ENCODE measurements at places on chromosomes 2 and 18.

DNA sequence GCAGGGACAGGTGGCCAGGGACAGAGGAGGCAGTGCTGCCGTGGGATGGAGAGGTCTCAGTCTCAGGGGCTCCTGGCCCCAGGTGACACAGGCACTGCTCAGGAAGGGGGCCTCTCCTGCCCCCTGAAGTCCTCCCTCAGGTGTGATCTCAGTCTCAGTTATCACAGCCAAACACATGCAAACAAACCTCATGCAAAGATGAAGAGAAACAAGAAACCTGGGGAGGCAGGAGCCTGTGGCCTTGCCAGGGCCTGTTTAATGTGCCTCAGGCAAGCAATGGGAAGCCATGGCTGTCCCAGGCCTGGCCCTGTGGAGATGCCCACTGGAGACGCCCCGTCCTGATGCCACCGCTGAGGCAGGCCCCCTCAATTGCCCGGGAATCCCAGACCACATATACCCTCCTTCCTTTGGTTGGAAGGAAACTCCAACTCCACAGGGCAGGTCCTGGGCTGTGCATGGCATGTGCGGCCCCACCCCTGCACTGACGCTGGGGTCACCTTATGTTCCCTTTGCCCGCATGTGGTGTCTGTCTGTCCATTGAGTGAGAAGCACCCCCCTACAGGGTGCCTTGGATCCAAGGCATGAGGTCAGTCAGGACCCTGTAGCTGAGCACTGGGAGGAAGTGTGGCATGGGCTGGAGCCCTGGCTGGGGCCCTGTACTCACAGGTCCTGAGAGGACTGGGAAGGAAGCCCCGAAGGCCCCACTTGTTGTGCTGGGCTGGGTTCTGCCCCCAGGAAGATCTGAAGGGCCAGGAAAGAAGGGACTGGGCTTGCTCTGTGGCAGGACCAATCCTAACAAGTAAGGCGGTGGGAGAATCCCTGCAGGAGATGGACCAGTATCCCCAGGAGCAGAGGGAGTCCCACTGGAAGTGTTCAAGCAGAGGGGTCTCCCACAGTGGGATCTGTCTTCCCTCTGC is 68.8 kb upstream of the RAB6C start:
- no peak for DNase-seq

DNA sequence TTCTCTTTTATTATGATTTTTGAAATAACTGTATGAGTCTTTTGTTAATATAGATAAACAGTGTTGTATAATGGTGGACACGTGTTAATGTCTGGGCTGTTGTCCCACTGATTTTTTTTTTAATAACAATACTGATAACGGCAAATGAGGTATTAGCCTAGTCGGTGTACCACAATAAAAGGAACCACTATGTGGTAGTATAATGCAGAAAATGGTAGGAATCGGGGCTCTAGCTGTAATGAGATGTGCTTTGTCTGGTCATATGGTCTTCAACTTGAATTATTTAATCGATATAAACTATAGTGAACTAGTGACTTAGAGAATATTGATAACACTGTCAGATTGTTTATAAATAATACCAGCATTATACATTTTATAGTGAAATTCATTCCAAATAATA is 517.9 kb upstream of the SPHKAP start:
- no peak for DNase-seq

GRCh38 chr2:46114996-46115395 is 182.2 kb upstream of the EPAS1 start:
- DNase-seq = peak; percentile 14

GRCh38 chr18:51069885-51070284 is 39.9 kb downstream of the SMAD4 start:
- DNase-seq = no peak

- peak; percentile 10 for DNase-seq
These were observed 2.8 kb upstream of the PPP4R3B start for GRCh38 chr2:55620123-55620779.

DNA sequence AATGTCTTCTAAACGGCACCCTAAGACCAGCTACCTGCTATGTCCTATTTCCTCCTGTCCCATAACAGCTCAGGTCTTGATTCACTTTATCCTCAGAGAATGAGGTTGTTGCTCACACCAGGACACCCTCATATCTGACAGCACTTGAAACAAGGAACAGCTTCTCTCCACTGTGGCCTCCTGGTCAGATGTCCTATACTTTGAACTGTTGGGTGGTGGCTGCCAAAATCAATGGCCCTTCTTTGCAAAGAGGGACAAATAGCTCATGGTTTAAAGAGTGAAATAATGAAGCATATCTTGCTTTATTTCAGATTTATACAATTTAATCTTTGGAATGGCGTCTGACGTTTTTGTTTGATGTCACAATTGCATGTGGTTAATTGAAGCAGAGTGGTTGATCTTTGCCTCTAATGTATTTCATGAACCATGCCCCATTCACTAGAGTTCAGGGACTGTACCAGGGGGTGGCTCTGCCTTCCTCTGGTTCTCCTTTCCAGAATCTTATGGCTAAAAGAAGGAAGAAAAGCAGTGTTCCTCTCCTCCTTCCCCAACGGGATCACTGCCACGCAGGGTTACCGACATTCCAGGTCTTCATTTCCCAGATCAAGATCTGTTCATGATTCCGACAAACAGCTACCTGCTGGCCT is 24.1 kb upstream of the ZCCHC2 start:
- DNase-seq = no peak

DNA sequence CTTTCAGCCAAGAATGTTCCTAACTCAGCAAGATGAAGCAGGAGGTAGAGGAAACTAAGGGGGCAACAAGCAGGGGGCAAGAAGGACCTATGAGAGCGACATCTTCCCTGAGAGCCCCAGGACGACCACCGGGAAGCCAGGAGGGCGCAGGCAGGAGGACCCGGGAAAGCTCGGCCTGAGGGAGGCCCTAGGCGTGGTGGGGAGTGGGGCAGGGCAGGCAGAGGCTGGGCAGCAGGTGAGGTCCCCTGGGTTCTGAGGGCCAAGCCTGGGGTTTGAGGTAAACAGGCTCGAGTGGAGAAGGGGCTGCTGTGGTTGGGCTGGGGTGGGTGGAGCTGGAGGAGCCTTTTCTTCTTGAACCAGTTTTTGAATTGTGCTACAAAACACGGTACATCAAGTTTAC is 1.3 kb upstream of the ALPI start:
- DNase-seq = no peak

GRCh38 chr2:86634352-86634751 is 10.7 kb upstream of the RNF103 start:
- no peak for DNase-seq

DNA sequence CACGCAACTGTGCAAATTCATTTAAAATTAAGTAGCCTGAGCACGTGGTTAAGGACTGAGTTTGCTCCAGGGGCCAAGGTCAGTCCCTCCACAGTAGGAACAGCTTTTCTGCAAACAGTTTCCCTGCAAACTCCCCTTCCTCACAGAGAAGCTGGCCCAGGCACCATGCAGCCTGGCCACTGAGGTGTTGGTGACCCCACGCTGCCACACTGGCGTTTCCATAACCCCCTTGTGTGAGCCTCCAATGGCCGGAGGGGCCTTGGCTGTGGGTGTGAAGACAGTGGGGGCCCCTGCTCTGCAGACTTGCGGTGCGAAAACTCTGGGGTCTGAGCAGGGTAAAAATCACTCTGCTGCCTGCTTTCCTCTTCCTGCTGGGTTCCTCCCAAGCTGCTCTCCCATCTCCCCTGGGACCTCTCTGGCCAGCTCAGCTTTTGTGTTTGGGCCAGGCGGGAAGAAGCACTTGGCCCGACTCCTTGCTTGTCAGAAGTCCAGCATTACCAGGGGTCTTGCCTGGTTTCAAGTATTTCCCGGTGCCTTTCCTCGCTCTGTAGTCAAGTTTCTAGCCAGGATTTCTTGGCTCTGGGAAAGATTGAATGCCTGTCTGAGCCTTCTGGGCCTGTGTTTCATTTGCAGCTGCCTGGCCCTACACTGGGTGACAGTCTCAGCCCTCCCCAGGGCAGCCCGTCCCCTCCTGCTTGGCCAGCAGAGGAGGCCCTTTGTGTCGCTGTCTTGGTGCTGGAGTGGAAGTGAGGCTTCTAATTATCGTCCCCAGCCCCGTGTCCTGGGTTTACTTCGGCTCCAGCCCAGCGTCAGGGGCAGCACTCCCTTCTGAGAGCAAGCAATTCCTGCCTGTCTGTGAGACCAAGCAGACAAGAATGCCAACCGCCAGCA is 131.4 kb upstream of the SLC1A4 start:
- peak; percentile 56 for DNase-seq

- no peak for DNase-seq
These were observed 3.2 kb downstream of the FHL2 start for GRCh38 chr2:105395691-105396090.

- DNase-seq = no peak
These were observed 6.2 kb upstream of the TWIST2 start for GRCh38 chr2:238841542-238842164.

GRCh38 chr2:162072976-162073887 is 783 bp downstream of the DPP4 start:
- no peak for DNase-seq

- DNase-seq = no peak
These were observed 204.5 kb downstream of the TXNL1 start for GRCh38 chr18:56433919-56434318.

DNA sequence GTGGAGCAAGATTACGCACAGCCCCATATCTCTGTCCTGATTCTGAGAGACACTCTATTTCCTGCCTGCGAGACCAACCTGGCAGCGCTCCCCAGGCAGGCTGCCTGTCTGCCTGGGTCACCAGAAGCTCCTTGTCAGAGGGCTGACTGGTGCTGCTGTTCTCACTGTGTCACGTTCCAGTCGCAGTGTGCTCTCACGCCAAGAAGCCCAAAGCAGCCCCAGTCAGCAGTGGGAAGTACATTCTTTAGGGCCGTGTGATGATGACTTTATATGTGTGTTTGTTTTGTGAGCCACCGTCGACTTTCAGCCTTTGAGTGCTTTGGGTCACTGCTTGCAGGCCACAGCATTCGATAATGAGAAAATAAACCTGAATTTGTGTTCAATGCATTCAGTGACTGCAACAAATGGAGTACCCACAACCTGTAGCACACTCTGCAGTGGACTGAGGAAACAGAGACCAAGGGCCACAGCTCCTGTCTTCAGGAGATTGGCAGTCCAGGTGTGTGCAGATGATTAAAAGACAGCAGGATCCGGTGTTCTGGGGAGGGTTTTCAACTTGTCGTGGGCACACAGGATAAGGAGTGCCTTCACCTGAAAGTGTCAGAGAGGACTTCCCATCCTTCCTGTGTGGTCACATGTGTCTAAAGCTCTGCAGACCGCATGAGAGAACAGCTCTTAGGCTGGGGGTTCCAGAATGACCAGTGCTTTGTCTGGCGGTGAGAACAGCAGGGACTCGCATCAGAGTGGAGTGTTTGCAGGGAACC is 4.8 kb downstream of the TNFRSF11A start:
- DNase-seq = no peak

- no peak for DNase-seq
These were observed 18.9 kb downstream of the SRD5A2 start for GRCh38 chr2:31561823-31562222.

- no peak for DNase-seq
These were observed 156.7 kb upstream of the TFPI start for GRCh38 chr2:187710791-187711521.

DNA sequence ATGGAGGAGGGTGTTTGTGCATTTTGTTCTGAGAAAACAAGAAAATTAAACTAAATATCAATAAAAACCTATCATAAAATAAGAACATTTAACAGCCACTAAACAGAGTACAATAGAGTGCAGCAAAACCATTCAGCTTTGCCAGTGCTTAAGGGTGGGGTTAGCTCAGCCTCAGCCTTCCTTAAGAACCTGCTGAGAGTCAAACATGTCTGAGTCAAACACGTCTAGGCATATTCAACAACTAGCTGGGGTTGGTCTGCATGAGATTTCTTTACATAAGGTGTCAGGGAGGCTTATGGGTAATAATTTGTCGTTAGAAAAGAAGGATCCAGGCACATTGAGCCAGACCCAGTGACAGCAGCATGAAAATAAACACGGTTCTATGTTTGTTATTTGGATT is 298.2 kb downstream of the SP3 start:
- no peak for DNase-seq

GRCh38 chr2:176961775-176962619 is 250.6 kb upstream of the HNRNPA3 start:
- DNase-seq = no peak

DNA sequence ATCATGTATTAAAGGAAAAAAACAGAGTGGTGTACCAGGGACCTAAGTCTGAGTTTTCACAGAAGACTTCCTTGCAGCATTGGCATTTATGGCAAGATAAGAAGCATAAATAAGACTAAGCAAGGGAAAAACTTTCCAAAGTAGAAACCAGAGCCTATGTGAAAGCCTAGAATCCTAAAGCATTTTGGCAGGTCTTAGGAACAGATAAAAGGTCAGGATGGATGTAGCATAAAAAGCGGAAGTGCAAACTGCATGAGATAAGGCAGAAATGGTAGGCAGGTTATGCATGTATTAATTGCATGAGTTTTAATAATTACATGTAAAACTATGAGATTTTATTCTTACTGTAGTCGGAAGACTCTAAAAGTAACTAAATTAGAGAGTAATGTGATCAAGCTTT is 596.5 kb downstream of the SUCLG1 start:
- no peak for DNase-seq

DNA sequence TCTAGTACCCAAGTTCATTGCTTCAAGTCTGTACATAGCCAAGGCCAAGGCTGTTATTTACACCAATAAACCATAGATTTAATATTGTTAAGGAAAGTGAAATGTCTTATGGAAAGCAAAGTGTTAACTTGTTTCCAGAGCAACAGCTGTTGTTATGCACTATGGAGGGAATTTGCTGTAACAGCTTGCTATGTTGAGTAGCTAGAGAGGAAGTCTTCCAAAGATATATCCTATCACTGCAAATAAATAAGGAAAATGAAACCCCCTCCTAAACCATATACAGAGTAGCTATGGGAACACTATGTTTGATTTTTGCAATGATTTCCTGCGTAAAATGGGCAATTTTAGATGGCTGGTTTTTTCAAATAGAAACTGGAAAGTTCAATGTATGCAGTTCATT is 21.1 kb downstream of the TMEM182 start:
- no peak for DNase-seq

DNA sequence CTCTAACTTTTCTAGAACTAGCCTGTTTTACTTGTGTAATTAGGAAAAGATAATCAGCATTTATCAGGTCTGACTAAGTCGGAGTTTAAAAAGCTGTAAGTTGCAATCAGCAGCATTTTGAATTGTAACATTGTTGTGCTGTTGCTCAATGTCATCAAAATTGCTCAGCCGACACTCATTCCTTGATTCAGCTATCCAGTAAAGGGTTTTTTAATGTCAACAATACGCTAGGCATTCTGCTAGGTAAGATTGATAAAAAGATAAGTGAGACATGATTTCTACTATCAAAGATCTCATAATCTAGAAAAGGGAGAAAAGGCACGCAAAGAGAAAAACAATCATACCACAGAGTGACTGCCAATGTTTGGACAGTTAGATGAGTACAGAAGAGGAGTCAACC is 327.1 kb upstream of the CDH2 start:
- no peak for DNase-seq

DNA sequence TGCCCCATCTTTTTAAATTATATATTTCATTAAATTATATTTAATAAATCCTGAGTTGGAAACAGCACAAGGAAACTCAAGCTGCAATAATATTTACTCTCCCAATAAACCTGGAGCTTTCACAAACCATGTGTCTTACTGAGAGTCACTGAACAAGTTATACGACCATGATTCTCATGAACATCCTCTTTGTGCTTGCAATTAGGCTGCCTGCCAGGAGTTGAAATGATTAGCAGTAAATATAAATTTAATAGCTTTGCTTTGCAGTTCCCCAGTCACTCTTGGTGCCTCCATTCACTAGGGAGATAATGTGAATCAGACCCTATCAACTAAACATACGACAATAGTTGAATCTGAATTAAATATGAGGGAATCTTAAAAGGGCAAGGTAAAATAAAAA is 905.1 kb downstream of the NRXN1 start:
- DNase-seq = peak; percentile 7

- DNase-seq = no peak
These were observed 170.4 kb downstream of the SMAD7 start for GRCh38 chr18:48780201-48780912.
